BJ (cell line): ENCODE measurements at places on chromosomes 12 and 14.

DNA sequence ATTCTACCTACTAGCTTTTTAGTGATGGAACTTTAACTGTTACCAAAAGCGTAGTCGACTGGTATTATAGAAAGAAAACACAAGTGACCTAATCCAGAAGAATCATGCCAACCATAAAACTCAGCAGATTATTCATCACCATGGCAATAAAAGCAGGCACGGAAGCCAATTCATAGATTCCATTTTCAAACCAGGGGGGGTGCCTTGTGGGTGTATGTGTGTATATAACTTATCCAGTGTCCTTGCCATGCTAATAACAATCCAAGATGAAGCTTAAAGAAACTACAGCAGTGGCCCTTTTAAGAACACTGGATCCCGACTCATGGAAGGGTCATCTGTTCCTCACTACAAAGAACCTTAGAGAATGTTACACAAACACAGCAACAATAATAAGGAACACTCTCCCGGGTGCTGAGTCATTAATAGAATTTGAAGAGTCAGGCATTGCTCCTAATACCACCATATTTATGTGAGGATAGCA, 61.0 kb downstream of the EPS8 start:
- peak; percentile 37 for DNase-seq

- no peak for DNase-seq
These were observed 269.3 kb downstream of the DAD1 start for GRCh38 chr14:22319526-22320361.

GRCh38 chr14:66982247-66982646, 207.0 kb upstream of the GARIN2 start:
- no peak for DNase-seq

DNA sequence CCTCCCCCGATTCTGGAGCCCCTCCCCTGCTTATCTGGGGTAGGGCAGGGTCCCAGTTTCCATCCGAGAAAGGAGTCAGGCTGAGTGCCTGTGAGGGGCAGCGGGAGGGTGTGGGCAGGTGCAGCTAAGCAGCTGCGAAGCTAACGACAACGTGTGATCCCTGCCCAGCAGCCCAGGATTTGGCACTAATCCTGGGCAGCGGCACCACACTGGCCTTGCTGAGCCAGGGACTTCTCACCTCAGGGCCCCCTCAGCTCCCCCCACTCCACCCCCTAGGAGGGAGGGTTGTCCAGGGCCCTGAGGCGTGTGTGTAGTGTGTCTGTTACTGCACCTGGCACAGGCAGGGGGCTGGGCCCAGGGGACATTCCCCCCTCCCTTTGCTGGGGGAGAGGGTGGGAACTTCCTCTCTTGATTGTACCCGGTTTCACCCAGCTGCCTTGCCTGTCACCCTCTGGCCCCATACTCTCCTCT, 1.8 kb downstream of the SMIM41 start:
- DNase-seq: no peak

DNA sequence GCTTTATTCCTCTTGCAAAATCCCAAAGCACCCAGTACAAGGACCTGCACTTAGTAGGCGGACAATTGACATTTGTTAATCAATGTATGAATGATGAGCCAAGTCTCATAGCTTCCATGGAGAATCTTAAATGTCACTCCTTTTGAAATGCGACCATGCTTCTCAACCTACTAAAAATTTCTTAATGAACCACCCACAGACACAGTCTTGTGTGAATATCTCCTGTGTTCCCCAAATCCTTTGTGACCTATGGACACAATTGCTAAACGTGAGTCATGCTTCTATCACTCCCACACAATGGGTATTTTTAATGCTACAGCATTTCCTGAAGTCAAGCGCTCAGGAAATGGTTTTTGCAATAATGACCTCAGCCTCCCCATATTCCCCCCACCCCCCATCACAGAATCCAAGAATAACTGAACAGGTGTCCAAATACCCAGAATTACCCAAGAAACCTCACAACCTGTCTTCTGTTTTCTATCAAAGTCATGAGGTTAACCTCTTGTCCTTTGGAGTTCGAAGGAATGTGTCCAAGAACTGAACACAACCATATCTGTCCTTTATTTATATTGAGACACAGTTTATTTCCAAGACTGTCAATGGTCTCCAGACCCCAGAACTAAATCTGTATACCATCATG, 163.6 kb upstream of the PLEKHG7 start:
- DNase-seq: no peak

- DNase-seq: no peak
These were observed 935 bp downstream of the TBC1D30 start for GRCh38 chr12:64825143-64826021.

DNA sequence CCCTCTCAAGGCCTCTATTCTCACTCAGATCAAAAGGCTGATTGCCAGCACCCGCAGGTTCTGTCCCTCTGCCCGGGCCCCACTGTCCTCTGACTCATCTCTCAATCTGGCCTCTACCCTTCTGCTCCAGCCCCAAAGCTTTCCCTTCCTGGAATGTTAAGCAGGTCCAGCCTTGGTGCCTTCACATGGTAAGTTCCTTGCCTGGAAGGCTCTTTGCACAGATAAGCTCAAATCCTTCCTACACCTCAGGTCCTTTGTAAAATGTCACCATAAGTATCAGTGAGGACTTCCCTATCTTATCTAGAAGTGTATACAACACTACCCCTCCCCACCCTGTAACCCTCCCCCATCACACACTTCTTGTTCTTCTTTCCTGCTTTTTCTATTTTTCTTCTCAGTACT, 22.2 kb downstream of the LPCAT3 start:
- DNase-seq: peak; percentile 15

GRCh38 chr12:29690728-29691127, 93.0 kb downstream of the TMTC1 start:
- no peak for DNase-seq

- no peak for DNase-seq
These were observed 276.5 kb downstream of the PAWR start for GRCh38 chr12:79414252-79414651.

- DNase-seq: no peak
These were observed 5.0 kb downstream of the REM2 start for GRCh38 chr14:22887990-22888378.

DNA sequence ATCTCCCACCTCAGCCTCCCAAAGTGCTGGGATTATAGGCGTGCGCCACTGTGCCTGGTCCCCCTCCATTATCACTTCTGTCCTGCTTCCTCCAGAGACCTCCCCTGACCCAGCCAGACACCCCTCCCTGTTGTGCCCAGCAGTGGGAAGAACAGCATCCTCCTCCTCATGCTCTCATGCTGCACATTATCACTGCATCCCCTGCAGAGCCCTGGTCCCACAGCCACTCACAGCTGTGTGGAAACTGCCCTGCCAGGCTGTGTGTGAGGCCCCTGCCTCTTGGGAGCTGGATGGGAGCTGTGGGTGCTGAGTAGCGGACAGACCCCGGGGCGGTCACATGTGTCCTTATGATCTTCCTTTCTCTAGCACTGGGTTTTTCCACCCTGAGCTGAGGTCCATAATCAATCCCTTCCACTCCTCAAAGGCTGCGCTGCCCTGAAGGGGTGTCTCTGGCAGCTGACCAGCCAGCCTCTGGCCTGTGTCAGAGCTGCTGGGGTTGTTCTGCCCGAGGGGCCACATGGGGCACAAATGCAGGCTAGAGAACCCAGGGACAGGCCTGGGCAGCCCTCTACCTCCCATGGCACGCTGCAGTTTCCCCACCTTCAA, 9.2 kb downstream of the HIP1R start:
- no peak for DNase-seq

GRCh38 chr12:54631988-54632728, 2.5 kb downstream of the LACRT start:
- DNase-seq: no peak

DNA sequence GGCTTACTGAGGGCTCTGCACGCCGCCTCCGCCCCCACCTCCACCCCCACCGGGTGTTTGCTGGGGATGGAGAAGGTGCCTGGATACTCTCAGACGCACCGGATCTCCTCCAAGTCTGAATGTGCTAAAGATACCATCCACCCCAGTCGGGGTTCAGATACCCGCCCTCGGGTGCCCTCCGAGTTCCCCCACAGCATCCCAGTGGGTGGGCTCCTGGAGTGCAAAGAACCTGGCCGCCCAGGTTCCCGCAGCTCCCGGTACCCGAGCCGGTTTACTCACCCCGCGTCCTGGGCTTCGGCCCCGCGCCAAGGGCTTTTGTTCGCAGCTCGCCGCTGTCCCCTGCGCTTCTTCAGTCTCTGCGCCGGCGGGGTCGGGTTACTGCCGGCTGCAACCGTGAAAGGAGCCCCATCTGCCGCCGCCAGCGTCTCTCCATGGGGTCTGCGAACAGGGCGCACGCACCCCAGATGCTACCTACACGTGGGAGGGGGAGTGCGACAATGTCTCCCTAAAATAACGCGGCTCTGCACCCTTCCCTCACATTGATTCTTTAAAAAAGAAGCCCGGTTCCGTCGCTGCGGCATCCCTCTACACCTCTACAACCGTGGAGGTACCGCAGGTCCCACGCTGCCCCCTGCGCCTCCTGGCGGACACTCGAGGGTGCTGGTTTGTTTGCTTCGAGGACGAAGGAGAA, at the start of gene CCDC177:
Gene CCDC177, minus strand, starts transcription at position 609 of the 691 bp plus-strand sequence. CDS start 1,249 bp downstream, outside the sequence.
- DNase-seq: no peak

GRCh38 chr12:25107920-25108319, 87.0 kb downstream of the DNAI7 start:
- no peak for DNase-seq

DNA sequence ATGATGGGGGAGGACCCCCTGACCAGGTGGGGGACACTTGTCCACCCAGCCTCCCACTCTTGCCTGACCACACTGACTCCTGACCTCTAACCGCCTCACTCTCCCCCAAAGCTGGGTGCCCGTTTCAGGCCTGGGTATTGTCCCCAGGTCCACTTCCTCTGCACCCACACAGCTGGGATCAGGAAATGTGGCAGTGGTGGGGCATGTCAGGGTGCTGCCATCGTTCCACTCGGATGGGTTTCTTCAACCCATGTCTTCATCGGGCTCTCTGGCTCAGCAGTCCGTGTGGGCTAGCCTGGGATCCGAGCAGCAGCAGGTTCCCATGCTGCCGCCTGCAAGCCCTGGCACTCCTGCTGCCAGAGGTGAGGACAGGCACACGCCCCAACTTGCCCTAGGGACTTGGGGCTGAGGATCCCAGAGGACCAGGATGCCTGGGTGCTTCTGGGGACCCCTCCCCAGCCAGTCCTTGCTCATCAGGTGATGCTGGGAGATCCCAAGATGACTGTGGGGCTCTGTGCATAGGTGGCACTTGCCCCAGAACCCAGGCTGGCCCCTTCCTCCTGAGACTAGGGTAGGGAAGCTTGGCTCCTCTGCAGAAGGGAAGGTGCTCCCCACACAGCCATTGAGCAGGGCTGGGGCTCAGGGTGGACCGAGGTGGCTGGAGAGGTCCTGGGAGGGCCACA, 2.9 kb upstream of the CLBA1 start:
- no peak for DNase-seq

DNA sequence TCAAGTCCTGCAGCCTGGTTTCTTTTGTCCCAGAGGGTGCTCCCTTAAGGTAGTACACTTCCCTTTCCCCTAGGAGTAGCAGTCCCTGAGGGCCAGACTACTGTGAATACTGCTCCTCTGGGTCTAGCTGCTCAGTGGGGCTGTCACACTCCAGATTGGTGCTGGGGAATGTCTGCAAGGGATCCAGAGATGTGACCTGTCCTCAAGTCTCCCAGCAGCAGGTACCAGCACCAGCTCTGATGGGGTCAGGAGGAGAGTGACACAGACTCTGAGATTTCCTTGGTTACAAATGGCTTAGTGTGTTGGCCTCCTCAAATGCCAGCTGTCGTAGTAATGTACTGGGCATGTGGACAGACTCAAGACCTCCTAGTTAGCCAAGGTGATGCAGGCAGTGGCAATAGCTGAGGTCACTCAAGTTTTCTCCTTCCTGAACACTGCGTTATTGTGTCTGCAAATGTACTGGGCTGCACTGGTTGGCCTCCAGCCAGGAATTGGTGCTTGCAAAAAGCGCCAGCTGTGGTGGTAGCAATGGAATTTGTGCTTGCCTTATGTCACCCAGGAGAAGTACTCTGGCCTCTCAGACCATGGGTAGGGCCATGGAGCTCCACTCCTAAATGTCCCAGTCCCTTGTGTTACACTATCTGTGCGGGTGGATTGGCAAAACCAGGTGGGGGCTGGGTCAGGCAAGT, 36.4 kb upstream of the AEBP2 start:
- DNase-seq: no peak

GRCh38 chr14:104288272-104288671, 149.9 kb downstream of the KIF26A start:
- DNase-seq: no peak

DNA sequence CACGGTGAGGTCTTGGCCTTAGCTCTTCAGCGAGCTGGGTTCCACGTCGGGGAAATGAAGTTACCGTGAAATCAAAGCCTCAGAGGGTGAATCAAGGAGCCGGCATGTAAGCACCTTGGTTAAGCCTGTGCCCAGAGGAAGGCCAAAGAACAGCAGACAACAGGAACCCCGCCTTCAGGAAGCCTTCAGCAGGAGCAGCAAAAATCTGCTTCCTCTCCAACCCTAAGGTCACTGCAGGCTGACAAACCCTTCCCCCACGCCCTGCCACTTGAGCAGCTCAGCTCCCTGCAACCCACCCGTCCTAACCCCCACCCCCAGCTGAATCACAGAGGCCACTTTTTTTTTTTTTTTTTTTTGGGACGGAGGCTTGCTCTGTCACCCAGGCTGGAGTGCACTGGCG, 72.9 kb upstream of the LTA4H start:
- no peak for DNase-seq

GRCh38 chr14:99726538-99727095, 42.5 kb downstream of the CYP46A1 start:
- no peak for DNase-seq

DNA sequence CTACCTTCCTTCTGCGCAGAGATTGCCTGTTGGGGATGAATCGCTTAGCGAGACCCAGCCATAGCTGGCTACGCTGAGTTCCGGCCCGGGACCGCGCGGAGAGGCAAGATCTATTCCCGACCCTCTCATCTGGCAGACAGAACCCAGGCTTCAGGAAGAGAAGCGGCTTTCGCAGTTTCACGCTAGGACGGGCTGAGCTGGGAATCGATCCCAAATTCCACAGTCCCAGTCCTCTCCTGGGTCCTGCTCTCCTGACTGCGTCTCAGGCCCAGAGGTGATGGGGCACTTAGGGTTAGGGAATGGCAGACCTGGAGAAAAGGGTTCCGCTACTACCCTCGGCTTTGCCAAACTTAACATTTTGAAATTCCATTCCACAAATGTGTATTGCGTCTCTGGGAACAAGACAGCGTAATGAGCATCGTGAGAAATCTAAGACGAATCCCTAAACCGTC, 2.8 kb downstream of the PTPN21 start:
- DNase-seq: no peak

- no peak for DNase-seq
These were observed 4.3 kb downstream of the PSMD9 start for GRCh38 chr12:121892673-121893561.

- DNase-seq: no peak
These were observed 148.5 kb upstream of the SEL1L start for GRCh38 chr14:81682134-81682533.

DNA sequence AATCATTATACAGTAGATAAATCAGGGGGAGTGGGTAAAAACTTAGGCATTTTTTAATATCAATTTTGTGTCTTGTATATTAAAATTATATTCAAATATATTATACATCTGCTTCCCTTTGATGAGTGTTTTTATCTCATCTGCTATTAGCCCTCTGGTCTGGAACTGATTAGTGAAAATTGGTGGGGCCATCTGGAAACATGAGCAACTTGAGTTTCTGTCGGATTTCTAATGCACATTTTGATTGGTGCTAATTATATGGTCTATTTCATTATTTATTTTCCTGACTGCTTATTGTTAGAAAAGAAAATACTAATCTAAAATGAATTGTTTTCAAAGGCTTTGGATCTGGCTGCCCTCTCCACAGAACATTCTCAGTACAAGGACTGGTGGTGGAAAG, 28.2 kb downstream of the TTC8 start:
- DNase-seq: no peak
